ENCODE measurements at places on chromosomes 16 and 17.
A peak's percentile ranks its signal among the peaks of the same experiment; 100 is the strongest.

GRCh38 chr17:791829-792228 is 9.7 kb downstream of the MRM3 start:
- H3K27ac ChIP-seq = no peak overlapping the region
- no peak overlapping the region for H3K4me3 ChIP-seq
- ATAC-seq = no peak
- H3K36me3 ChIP-seq = peaks cover 28% of the 10 kb centered on the region

DNA sequence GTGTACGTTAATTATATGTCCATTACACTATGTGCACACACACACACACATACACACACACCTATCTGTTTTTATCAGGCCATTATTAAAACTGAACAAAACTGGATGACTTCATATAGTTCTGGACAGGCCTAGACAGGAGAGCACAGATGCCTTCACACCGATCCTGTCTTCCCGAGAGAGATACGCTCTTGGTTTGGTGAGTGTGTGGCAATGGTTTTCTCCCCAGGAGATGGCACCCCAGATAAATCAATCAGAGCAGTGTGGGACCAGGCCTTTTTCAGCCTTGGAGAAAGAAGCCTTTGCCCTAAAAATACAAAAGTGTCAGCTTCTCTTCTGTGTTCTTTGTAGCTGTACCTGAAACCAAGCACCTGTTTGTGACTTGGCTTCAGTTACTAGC is 83.7 kb downstream of the CPPED1 start:
- H3K36me3 ChIP-seq = peaks cover 52% of the 10 kb centered on the region
- H3K4me1 ChIP-seq = peaks cover 11% of the 10 kb centered on the region
- ATAC-seq = no peak
- H3K27ac ChIP-seq = no peak overlapping the region

DNA sequence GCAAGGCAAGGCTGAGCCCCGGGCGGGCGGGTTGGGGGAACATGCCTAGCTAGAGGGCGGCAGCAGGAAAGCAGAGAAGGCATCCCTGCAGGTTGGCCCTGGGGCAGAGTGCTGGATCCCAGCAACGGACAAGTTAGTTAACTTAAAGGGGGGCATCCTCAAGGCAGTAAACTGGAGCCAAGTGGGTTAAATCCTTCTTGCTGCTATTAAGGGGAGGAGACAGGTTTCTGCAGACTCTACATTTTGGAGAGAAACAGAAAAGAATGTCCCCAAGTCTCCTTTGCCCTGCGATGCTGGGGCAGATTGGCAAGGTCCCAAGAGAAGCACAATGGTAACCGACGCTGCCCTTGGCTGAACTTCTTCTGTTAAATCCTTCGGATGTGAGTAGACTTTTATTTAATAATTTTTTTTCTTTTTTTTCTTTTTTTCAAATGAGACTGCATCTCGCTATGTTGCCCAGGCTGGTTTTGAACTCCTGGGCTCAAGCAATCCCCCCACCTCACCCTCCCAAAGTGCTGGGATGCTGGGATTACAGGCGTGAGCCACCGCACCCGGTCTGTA is 14.0 kb downstream of the ATP5PD start:
- no peak for ATAC-seq
- peak overlapping the region; percentile 14 for H3K27ac ChIP-seq
- H3K27me3 ChIP-seq = no peaks in the 10 kb centered on the region

DNA sequence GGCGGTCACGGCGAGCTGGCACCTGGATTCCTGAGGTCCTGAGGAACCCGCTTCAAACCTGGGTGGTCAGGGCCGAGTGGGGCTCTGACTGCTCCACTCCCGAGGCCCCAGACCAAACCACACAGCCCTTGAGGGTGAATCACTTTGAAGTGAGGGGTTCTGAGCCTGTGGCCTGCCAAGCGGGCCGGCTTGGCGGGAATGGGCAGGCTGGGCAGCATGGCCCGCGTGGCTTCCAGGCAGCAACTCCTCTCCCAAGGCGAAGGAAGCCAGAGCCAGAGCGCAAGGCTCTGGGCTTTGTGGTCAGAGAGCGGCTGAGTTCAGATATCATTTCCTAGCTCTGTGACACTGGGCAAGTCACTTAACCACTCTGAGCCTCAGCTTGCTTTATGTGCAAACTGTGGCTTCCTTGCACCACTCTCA is 42.7 kb downstream of the CMIP start:
- H3K36me3 ChIP-seq = peaks cover 13% of the 10 kb centered on the region
- H3K27me3 ChIP-seq = no peaks in the 10 kb centered on the region
- no peak for ATAC-seq
- H3K4me1 ChIP-seq = peaks cover 72% of the 10 kb centered on the region

Measured in stimulated activated memory B cell treated with anti-CD40 and anti-IgM and Interleukin-4, amounts not matched to agents 10 μg/mL and 1 μg/mL and 100 μg/mL, for 72 hours (primary cell).